Panc1 (cell line): ENCODE measurements at places on chromosomes 12 and 14. TPM values are rescaled to one million over a fixed set of nuclear protein-coding genes. Genes with fewer than 3 reads are reported as not detected.
A peak's percentile ranks its signal among the peaks of the same experiment; 100 is the strongest.

PROX2 gene
- total RNA-seq: not detected

ACVRL1 gene
- 0.36 TPM for total RNA-seq

GRCh38 chr14:91957876-91958313 is 10.4 kb upstream of the FBLN5 start:
- no peaks in the 10 kb centered on the region for H3K4me1 ChIP-seq
- H3K4me3 ChIP-seq: no peak overlapping the region
- H3K36me3 ChIP-seq: no peaks in the 10 kb centered on the region
- DNase-seq: no peak
- H3K27ac ChIP-seq: no peak overlapping the region
- H3K27me3 ChIP-seq: no peaks in the 10 kb centered on the region

SERPINA10 gene
- 0.03 TPM for total RNA-seq

- no peak overlapping the region for H3K27ac ChIP-seq
- DNase-seq: no peak
- no peaks in the 10 kb centered on the region for H3K4me1 ChIP-seq
- H3K4me3 ChIP-seq: no peak overlapping the region
Measured at GRCh38 chr14:105853089-105853906, 326.9 kb downstream of the TMEM121 start.

DNA sequence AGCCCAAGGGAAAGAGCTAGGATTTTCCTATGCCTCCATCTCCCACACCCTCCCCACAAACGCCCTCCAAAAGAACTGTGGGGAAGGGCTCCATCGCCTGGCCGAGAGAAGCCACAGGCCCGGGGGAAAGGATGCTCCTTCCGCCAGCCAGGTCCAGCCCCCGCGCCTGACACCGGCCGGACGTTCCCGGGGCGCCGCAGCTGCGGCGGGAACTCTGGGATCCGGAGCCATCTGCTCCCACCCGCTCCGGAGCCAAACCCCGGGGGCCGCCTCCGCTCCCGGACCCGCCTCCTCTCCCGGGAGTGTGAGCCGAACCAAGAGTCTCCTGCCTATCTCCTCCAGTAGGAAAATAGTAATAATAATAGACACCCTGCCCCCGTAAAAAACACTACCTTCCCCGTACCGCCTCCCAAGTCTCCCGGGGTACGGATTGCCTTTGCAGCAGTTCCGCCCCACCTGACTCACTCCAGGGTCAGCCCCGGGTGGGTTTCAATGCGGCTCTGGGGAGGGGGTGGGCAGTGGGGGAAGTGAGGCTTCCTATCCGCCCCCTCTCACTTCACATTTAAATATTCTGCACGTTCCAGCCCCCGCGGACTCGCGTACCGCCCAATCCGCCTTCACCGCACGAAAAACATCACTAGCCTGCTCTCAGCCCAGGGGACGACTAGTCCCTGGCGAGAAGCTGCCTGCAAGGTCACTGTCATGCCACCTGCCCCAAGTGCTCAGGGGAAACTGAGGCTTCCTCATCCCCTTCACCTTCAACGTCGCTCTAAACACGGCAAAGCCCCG is 2.4 kb downstream of the AGAP2 start:
- no peaks in the 10 kb centered on the region for H3K36me3 ChIP-seq
- H3K4me1 ChIP-seq: peaks cover 7% of the 10 kb centered on the region; the same call in 1 of the 2 replicates
- peak overlapping the region; percentile 31 for H3K4me3 ChIP-seq
- DNase-seq: no peak
- H3K27ac ChIP-seq: no peak overlapping the region

DNA sequence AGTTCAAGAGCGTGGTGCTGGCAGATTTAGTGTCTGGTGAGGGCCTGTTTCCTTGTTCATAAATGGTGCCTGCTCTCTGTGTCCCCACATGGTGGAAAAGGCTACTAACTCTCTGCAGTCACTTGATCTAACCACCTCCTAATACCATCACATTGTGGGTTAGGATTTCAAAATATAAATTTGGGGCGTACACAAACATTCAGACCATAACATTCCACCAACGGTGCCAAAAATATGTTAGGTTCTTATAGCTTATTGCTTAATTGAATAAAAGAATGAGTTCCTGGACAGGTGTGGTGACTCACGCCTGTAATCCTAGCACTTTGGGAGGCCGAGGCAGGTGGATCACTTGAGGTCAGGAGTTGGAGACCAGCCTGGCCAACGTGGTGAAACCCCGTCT is 3.4 kb upstream of the DYRK2 start:
- no peaks in the 10 kb centered on the region for H3K36me3 ChIP-seq
- peaks cover 8% of the 10 kb centered on the region for H3K4me1 ChIP-seq
- H3K27ac ChIP-seq: no peak overlapping the region
- no peak for DNase-seq
- no peak overlapping the region for H3K4me3 ChIP-seq
- H3K27me3 ChIP-seq: no peaks in the 10 kb centered on the region

DNA sequence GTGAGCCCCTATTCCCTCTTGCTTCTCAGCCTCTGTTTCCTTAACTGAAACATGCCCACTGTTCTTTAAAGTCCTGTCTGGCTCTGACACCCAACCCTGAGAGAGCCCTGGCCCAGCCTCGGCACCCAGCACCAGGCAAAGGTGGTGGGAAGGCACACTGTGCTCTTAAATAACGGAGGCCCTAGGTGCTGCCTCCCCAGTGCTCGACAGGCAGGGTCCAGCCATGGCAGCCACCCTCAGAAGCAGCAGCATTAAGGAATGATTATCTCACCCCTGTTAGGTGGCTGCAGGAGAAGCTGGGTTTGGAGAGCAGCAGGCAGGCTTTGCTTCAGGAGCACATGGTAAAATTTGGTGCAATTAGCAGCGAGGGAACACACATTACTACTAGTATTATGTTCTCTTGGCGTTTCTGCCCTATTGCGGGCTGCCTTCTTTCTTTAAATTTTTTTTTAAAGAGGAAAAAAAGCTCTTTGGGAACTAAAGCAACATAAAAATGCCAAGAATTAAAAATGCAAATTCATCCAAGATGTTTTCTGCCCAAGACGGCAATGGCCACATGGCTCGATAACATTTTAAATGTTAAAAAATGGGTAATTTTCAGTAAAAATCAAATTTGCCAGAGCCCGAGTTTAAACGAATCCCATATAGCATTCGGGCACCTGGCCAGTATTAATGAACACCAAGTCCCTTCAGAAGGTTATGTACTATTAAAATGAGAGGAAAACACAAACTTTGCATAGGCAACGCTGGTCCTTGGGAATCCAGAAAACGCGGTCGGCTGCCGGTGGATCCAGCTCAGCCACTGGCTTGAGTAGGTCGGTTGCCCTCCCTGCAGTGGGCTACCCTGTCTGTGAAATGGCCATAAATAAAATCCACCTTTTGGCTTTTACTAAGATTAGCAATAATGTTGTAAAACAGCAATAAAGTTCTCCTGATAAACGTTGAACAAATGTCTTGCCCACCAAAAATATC is 152.2 kb downstream of the BCL11B start:
- no peaks in the 10 kb centered on the region for H3K27me3 ChIP-seq
- no peak overlapping the region for H3K4me3 ChIP-seq
- H3K27ac ChIP-seq: no peak overlapping the region
- no peak for DNase-seq

DNA sequence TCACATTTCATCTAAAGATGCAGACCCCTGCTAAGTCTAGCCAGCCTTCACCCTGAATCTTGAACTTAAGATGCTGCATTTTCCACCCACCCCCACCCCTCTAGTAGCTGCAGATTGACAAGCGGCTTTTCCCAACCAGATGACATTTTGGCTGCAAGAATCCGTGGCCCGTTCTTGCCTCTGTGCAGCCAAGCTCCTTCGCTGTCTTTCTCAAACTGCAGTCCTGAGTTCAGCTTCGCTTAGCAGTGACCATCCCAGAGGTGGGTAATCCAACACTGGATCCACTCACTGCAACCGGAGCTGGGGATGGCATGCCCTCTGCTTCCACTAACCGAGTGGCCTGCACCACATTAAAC is 765 bp upstream of the NFYB start:
- DNase-seq: no peak
- H3K27me3 ChIP-seq: no peaks in the 10 kb centered on the region; the same call in 1 of the 2 replicates
- peaks cover 24% of the 10 kb centered on the region for H3K4me1 ChIP-seq
- H3K27ac ChIP-seq: peak overlapping the region; percentile 85
- no peaks in the 10 kb centered on the region for H3K36me3 ChIP-seq

DLST gene
- 68.8 TPM for total RNA-seq

NR1H4 gene
- total RNA-seq: not detected

COL2A1 gene
- total RNA-seq: 1.4 TPM

GRCh38 chr12:50188241-50188781 is 21.1 kb upstream of the CERS5 start:
- peak overlapping the region; percentile 73 for H3K27ac ChIP-seq
- no peaks in the 10 kb centered on the region for H3K27me3 ChIP-seq
- H3K36me3 ChIP-seq: peaks cover 14% of the 10 kb centered on the region
- H3K4me3 ChIP-seq: no peak overlapping the region

DNA sequence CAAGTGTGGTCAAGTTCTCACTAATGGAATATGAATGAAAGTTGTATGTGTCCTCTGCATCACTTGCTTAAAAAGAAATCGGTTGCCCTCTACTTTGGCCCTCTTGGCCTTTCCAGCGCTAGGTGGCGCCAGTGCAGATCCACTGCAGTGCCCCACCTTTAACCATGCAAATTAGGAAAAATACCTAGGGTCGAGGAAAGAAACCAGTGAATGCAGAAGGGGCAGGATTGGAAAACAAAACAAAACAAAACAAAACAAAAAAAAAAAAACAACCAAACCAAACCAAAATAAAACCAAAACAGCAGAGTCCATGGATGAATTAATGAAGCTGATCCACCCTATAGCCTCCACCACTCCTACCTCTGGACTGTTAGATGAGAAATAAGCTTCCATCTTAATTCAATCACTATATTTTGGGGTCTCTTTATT is 12.9 kb upstream of the NEMF start:
- H3K4me1 ChIP-seq: peaks cover 25% of the 10 kb centered on the region
- H3K4me3 ChIP-seq: no peak overlapping the region

- no peak overlapping the region for H3K27ac ChIP-seq
- H3K27me3 ChIP-seq: no peaks in the 10 kb centered on the region
- no peaks in the 10 kb centered on the region for H3K36me3 ChIP-seq
- no peak overlapping the region for H3K4me3 ChIP-seq
Measured at GRCh38 chr14:90809530-90810312, 6.5 kb downstream of the TTC7B start.

SERPINA1 gene
- 4.9 TPM for total RNA-seq

CCDC184 gene
- total RNA-seq: 0.74 TPM

DNA sequence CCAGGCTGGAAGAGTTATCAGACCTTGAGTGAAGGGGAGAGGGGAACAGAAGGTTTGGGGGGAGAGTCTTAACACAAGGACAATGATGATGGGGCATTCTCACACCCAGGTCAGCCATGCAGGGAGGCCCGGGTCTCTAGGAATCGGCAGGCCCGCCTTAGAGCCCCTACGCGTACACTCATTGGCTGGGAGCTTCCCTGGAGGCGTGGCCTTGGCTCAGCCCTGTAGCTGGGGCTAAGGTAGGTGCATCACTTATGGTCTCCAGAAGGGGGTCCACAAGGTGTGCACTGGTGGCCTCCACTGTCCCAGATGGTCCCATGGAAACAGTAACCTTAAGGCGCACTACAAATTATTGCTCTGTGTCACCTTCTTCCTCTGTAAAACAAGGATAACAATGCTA is 660.1 kb downstream of the MED13L start:
- no peak overlapping the region for H3K4me3 ChIP-seq
- no peak overlapping the region for H3K27ac ChIP-seq
- H3K27me3 ChIP-seq: peaks cover 3% of the 10 kb centered on the region; the same call in 1 of the 2 replicates
- no peaks in the 10 kb centered on the region for H3K36me3 ChIP-seq

DNA sequence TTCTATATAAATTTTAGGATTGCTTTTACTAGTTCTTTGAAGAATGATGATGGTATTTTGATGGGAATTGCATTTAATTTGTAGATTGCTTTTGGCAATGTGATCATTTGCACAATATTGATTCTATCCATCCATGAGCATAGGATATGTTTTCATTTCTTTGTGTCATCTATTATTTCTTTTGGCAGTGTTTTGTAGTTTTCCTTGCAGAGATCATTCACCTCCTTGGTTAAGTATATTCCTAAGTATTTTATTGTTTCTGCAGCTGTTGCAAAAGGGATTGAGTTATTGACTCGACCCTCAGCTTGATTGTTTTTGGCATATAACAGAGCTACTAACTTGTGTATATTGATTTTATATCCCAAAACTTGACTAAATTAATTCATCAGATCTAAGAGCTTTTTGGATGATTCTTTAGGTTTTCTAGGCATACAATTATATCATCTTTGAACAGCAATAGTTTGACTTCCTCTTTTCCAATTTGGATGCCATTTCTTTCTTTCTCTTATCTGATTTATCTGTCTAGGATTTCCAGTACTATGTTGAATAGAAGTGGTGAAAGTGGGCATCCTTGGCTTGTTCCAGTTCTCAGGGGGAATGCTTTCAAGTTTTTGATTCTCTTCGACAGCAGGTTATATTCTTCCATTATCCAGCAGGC is 668.1 kb downstream of the SLC16A7 start:
- H3K4me3 ChIP-seq: no peak overlapping the region
- peaks cover 4% of the 10 kb centered on the region for H3K4me1 ChIP-seq
- DNase-seq: no peak

GRCh38 chr12:46260124-46260912 is 8.5 kb downstream of the SLC38A1 start:
- no peaks in the 10 kb centered on the region for H3K36me3 ChIP-seq
- no peak for DNase-seq
- no peaks in the 10 kb centered on the region for H3K27me3 ChIP-seq
- H3K4me3 ChIP-seq: no peak overlapping the region
- peaks cover 56% of the 10 kb centered on the region for H3K4me1 ChIP-seq
